Fibroblast of lung (primary cell): ENCODE measurements at places on chromosomes 3 and 15.

- DNase-seq = no peak
Measured at GRCh38 chr3:12513694-12514446, 29.6 kb downstream of the TSEN2 start.

GRCh38 chr3:144458283-144458682, 486.7 kb downstream of the DIPK2A start:
- DNase-seq = no peak

GRCh38 chr3:88318067-88318466, 168.3 kb downstream of the C3orf38 start:
- no peak for DNase-seq

- DNase-seq = no peak
Measured at GRCh38 chr15:85684174-85684710, 110.5 kb downstream of the KLHL25 start.

- peak; percentile 56 for DNase-seq
Measured at GRCh38 chr15:67820992-67821783, 4.1 kb upstream of the SKOR1 start.

DNA sequence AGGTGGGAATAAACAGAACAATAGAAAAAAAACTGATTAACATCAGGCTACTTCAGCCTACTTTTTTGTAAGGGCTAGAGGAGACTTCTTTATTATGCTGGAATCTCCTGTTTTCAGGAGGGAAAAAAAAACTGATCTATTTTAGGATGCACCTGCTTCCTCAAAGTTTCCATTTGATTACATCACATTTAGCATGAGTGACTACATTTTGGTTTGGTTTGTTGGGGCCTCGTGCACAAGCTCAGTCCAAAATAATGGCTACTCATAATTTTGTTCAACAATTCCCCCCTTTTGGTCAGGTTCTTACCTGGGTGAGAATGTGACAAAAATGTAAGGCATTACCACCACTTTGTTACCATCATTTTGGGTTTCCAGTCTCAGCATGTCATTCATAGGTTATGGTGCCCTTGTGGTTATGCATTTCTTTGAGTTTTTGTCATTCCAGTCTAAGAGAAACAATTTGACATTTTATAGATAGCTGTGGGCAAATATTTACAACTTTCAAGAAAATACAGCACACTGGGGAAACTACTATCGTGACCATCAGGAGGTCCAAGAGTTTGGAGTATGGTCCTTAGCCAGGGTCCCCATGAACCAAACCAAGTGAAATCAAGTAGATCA, 93.6 kb upstream of the ATP11B start:
- no peak for DNase-seq
